ENCODE measurements at places on chromosomes 11 and 22.

DNA sequence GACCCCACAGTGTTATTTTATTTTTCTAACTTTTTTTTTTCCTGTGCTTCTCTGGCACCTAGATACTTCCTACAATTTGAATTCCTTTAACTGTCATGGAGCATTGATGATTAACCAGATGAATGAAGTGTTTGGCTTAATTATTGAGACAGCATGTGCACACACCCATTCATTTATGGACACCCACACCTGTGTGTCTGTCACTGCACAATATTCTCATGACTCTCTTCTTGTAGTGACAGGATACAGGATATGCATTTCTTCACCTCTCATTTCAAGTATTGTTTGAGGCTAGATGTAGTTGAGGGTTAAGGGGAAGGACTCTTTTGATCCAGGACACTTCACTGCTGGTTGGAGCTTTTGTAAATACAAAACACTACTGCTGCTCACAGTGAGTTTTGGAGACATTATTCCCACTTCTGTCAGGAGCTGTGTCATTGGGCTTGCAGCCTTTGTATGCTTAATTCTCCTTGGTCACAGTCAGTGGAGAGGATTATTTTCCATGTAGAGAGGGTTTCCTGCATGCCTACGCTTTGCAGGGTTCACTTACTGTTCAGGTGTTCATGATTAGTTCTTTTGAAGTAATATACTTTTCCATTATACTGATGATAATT, 33.5 kb downstream of the SPECC1L start:
- DNase-seq = no peak

DNA sequence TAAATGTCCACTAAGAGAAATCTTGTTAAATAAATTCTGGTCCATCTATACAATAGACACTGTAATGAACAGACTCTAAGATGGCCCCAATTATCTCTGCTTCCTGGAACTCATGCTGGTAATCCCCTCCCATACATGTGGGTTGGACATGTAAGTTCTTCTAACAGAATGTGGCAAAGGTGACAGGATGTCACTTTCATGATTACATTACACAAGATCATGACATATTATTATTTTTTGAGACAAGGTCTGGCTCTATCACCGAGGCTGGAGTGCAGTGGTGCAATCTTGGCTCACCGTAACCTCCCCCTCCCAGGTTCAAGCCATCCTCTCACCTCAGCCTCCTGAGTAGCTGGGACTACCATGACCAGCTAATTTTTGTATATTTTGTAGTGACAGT, 14.6 kb upstream of the NDUFC2 start:
- no peak for DNase-seq

- DNase-seq = no peak
These were observed 3.1 kb upstream of the DERL3 start for GRCh38 chr22:23841736-23842445.

- no peak for DNase-seq
These were observed 9.2 kb upstream of the SERPIND1 start for GRCh38 chr22:20764729-20765128.

GRCh38 chr11:78622666-78623065, 48.0 kb upstream of the NARS2 start:
- DNase-seq = no peak

DNA sequence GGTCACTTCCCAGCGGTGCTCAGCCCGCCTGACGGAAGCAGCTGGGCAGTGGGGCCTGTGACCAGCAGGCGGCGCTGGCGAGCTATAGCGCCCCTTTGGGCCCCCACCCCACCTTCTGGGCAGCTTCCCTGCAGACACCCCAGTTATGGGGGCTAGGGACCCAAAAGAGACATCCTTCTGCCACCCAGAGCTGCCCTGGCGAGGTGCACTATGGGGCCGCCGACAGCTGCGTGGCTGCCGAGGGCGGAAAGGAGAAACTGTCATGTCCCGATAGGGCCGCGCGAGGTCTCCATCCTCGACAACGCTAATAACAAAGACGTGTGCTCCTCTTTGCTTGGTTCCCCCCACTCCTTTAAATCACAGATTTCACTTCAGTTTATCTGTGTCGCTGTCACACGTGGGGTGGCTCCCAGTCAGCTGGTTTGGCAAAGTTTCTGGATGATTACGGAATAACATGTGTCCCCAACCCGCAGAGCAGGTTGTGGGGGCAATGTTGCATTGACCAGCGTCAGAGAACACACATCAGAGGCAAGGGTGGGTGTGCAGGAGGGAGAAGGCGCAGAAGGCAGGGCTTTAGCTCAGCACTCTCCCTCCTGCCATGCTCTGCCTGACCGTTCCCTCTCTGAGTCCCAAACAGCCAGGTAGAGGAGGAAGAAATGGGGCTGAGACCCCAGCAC, 673 bp upstream of the MYO7A start:
- DNase-seq = peak; percentile 79

- no peak for DNase-seq
These were observed 21.3 kb upstream of the ABTB2 start for GRCh38 chr11:34379079-34379478.

GRCh38 chr11:114316980-114317786, 21.0 kb downstream of the NNMT start:
- no peak for DNase-seq

- DNase-seq = no peak
These were observed 30.8 kb upstream of the ALDH3B2 start for GRCh38 chr11:67705264-67705663.

DNA sequence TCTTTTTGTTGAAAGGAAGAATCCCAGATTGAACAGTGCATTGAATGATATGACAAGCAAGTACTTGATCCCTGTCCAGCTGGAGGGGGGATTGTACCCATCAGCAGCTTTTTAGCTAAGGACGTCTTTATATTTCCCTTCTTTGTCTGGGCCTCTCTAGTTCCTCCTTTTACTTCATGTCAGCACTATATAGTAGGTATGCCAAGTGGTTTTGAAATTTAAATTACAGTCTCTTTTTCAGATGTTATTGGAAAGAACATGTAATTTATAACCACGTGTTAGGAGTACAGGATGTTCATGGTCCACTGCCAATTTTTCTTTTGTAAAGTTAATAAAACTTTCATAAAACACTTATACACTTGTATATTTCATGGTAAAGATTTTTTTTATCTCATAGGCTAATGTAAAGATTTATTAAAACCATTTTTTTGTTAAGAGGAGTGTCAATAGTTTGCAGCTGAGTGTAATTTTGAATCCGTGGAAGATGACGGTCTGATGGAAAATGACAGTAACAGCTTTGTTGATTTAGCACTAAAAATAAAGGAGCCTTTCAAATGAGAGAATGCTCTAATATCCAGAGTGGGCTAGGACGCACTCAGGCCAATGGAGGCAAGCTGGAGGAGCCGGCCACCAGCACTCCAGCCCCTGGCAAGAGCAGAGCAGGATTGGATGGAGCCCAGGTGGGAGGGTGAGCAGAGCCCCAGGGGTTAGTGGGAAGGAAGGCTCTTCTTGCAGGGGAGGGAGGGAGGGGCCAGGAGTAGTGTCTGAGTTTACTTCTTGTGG, 488.3 kb downstream of the INSC start:
- no peak for DNase-seq

GRCh38 chr11:14054116-14055107, 91.9 kb downstream of the SPON1 start:
- no peak for DNase-seq

DNA sequence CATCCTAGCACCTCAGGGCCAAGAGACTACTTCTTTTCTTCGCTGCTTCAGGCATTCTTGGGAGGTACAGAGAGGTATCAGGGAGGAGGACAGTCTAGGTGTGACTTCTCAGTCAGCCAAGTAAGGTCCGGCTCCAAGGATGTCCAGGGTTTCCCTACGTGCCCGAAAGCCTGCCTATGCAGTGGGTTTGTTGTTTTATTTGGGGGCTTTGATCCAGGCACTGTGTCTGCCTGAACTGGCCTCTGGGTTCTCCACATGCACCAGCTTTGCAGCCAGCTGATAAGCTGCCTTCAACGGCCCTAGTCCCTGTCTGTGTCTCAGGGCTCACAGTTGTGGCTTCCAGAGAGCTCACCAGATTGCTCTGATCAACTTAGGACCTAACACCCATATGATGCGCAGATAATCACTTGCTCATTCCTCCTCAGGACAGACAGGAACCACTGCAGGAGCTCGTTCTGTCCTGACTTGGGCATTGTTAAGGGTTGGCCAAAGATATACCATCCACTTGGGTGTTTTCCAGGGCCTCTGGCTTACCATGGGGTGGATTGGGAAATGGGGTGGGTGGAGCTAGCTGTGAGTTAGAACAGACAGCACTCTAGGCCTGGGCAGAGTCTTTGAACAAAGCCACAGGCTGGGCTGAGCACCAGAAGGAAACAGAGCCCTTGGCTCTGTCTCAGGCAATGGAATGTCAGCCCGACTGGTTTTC, 45.5 kb upstream of the CRYBB3 start:
- DNase-seq = no peak

DNA sequence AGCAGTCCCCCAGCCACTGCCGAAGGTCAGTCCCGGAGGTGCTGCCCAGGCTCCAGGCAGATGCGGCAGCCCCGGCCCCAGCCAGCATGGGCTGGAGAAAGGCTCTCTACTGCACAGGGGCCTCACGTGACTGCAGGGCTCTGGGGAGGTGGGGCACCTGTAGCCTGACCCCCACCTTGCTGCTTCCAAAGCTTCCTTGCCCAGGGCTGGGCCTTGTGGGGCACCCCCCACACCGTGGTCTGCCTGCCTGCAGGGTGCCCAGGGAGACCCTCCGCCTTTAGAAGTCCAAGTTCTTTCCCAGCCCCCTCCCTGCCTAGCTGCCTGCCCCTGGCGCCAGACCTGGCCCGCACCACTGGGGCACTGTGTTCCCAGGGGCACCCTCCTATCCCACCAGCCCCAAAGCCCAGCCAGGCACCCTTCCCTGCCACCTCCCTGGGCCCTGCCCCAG, 28.4 kb upstream of the TXNRD2 start:
- DNase-seq = no peak

- no peak for DNase-seq
These were observed 562.8 kb upstream of the CCDC179 start for GRCh38 chr11:23423104-23423503.

GRCh38 chr11:27626269-27626937, 73.9 kb downstream of the BDNF start:
- DNase-seq = no peak

DNA sequence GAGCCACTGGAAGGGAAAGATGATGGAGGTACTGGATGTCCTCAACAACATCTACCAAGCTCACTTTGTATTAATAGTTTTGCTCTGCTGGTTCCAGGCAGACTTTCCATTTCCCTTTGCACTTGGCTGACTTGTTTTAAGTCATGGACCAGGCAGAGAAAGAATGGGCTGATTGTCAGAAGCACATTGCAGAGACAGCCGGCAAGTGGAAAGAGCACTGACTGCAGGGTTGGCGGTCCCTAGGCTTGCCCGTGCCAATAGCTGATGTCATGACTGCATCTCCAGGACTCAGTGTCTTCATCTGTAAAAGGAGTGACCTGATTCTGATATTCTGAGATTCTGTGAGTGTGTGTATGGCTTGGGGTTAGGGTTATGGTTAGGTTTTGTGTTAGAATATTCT, 20.9 kb upstream of the NNMT start:
- DNase-seq = no peak

GRCh38 chr11:58006940-58007339, 16.7 kb upstream of the OR9Q1 start:
- no peak for DNase-seq

GRCh38 chr11:74970852-74971395, 17.8 kb upstream of the NEU3 start:
- DNase-seq = no peak

- peak; percentile 82 for DNase-seq
These were observed 18.6 kb upstream of the SCARF2 start for GRCh38 chr22:20456064-20456721.

DNA sequence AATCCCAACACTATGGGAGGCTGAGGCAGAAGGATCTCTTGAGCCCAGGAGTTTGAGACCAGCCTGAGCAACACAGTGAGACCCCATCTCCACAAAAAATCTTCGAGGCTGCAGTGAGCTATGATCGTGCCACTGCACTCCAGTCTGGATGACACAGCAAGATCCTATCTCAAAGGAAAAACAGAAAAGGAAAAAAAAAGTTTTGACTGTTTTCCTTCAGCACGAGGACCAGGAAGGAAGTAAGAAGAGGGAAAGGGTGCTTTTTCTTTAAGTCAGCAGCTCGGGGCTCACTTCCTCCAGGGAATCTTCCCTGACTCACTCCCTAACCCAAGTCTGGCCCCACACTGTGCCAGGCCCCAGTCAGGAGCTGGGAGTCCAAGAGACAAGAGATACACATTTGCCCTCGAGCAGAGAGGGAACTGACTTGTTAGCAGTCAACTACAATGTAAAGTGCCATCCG, 14.2 kb downstream of the ARRB1 start:
- no peak for DNase-seq

GRCh38 chr11:60345489-60345888, 18.4 kb downstream of the MS4A6E start:
- DNase-seq = peak; percentile 50

- no peak for DNase-seq
These were observed 73.1 kb downstream of the CELSR1 start for GRCh38 chr22:46464296-46464695.

DNA sequence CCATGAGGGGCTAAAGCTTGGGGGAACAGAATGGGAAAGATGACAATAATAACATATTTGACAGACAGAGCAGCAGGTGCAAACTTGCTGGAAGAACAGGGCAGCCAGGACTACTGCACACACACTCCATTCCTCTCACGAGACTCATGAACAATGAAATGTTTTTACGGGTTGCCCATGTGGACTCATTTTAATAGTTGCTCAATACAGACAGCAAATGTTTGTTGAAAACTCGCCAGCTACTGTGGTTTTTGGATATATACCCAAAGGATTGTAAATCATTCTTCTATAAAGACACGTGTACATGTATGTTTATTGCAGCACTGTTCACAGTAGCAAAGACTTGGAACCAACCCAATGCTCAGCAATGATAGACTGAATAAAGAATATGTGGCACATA, 10.3 kb downstream of the SYT13 start:
- DNase-seq = no peak

DNA sequence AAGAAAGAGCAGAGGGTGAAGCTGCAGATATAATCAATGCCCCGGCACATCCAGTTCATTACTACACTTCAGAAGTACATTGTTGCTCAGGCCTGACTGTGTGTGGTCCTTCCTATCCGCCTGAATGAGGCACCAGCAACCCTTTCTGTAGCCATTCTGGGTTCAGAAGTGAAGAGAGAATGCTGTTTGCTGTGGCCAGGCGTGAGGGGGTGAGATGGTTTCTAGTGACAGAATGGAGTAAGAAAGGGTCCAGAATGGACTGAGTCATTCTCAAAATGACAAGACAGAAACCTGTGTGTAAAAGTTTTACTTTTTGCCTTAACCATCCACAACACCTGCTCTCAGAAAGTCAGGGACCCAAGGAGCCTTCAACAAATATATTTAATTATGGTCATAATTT, 334.8 kb downstream of the GUCY1A2 start:
- no peak for DNase-seq

DNA sequence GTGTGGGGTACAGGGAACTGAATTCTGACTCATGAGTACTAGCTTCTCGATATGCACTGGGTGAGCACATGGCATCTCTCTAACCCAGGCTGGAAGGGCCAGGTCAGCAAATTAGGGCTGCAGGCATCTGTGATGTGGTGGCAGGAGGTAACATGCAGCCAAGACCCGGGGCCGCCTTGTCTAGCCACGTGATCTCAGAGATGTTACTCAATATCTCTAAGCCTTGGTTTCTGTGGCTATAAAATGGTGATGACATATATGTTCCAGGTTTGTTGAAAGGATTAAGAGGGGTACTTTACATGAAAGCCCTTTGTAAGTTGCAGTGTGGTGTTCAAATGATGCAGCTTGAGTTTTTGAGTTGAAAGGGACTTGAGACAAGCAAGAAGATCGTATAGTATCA, 3.2 kb downstream of the ST14 start:
- peak; percentile 42 for DNase-seq

- DNase-seq = no peak
These were observed 6.0 kb upstream of the RAB3IL1 start for GRCh38 chr11:61923166-61924063.
